Activated CD4-positive, alpha-beta T cell treated with anti-CD3 and anti-CD28 coated beads, Interleukin-2, amount 50 U/mL, for 1 hour (primary cell): ENCODE measurements at places on chromosomes 3 and 15.

GRCh38 chr3:29525254-29525881 is 244.5 kb downstream of the RBMS3 start:
- DNase-seq, result no peak

DNA sequence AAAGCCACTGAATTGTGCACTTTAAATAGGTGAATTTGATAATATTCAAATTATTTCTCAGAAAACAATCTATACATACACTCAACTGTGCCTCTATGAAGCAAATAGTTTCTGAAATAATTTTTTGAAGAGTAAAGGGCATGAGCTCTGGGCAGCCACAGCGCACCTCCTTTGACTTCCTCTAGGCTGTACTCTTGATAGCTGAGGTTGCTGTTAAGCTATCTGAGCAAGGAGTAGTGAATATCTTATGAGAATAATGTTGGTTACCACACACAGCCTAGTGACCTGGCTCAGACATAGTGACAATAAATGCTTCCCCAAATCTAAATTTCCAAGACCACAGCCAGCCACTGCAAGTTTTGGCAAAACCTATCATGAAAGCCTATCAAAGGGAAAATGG is 11.6 kb upstream of the SEC61A1 start:
- no peak for DNase-seq

DNA sequence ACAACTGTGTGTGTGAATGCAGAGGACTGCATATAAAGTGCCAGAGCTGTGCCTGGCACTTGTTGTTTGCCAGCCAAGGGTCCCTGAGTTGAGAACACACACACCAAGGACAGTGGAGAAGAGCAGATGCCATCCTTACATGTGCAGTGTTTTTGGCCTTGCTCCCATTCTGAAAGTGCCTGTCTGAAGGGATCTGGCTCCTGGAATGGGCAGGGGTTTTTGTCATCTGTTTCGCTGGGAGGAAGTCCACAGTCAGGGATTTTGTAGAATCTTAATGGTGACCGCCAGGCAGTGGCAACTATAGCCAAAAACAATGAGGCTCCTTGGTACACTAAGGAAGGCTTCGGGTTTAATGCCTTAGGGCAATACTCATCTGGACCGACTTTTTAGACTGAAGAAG is 63.7 kb downstream of the DUT start:
- DNase-seq, result no peak

- DNase-seq, result peak; percentile 69
These were observed 35.5 kb upstream of the PLCL2 start for GRCh38 chr3:16849229-16849628.

DNA sequence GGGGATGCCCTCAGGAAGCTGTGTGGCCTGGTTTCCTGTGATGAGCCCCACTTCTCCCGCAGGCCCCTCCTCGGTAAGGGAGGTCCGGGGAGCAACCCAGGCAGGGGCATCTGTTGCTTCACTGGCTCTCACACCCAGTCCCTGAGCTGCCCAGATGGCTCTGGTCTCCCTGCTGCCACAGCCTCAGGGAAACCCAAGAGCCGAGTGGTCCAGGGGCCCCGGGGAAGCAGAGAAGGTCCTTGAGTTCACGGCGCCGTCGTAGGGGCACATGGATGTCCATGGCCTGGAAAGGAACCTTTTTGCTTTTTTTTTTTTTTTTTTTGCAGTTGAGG is 13.3 kb upstream of the LRRC15 start:
- DNase-seq, result no peak

GRCh38 chr15:62904041-62904910 is 138.3 kb upstream of the TPM1 start:
- DNase-seq, result no peak

GRCh38 chr3:12977117-12977808 is 96.0 kb downstream of the IQSEC1 start:
- no peak for DNase-seq

GRCh38 chr3:108548304-108548703 is 37.9 kb upstream of the MYH15 start:
- DNase-seq, result no peak

- no peak for DNase-seq
These were observed 2.5 kb upstream of the EFCC1 start for GRCh38 chr3:128998561-128998960.

- no peak for DNase-seq
These were observed 415.0 kb downstream of the NTRK3 start for GRCh38 chr15:87841426-87841998.

GRCh38 chr3:102054543-102055080 is 205.3 kb downstream of the NFKBIZ start:
- DNase-seq, result no peak

DNA sequence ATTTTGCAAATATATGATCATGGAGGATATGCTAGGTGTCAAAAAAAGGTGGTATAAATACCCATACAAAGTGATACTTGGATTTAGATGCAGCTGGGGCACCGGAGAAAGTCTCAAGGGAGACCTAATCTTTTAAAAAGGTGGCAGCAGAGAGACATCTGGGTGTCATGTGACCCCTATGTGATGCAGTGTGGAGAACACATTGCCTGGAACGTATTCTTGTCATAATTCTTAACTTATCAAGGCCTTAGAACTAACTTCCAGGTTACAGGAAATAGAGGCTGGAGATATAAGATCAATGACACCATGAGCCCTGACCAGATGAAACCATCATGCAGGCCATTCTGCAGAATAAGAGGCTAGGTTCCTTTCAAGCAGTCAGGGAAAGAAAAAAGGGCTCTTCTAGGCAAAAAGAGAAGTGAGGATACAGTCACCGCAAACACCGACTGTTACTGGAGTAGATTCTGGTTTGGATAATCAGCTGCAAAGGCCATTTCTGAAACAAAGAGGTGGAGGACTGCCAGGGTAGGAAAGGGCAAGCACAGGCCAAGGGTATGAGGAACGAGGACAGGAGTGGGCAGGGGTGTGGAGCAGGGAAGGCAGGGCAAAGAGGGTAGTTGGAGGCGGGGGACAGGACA is 100.6 kb downstream of the OXNAD1 start:
- no peak for DNase-seq

DNA sequence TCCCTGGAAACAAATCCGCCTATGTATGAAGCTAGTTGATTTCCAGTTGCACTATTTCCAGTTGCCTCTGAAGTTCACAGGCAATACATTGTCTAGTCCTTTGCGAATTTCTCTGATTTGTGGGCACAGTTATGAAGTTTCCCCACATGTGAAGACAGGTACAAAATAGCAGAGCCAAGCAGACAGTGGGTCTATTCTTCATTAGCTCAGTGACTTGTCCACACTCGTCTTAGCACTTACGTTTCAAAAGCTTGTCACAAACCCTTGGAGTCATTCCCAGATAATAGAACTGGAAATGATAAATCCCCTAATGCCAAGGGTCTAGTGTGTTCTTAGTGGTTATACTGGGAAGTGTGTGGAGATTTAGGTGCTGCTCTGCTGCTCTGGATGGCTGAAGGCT is 14.5 kb downstream of the SRPRB start:
- DNase-seq, result no peak

- DNase-seq, result no peak
These were observed 46.0 kb upstream of the CD47 start for GRCh38 chr3:108136561-108137459.

- no peak for DNase-seq
These were observed 102.5 kb downstream of the PDCD6IP start for GRCh38 chr3:33900809-33901505.

DNA sequence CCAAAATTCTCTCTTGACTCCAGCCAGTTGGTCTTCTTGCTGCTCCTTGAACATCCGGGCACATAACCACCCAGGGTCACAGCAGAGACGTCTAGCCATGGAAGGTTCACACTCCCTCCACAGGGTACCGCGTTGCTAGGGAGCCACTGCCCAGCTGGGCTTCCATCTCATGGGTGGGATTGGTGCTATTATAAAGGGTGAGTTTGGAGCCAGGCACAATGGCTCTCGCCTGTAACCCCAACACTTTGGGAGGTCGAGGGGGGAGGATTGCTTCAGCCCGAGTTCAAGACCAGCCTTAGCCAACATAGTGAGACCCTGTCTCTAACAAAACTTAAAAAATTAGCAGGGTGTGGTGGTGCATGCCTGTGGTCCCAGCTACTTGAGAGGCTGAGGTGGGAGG is 17.5 kb upstream of the SKOR1 start:
- no peak for DNase-seq

DNA sequence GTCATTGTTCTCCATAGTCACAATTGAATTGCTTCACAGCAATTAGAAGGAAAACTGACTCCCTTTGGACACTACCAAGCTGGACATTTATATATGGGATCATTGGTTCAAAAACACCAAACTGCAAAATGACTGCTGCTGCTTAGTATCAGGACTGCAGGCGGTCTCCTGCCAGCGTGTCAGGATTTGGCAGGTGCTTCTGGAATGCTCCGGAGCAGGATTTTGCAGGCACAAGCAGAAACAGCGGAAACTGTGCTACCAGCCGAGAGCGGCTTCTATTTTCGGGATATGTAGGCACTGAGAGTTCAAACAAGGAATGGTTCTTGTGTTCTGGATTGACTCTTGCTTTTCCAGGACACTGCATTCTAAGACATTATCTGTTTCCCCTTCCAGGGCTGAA is 95.5 kb downstream of the SSR3 start:
- no peak for DNase-seq

- no peak for DNase-seq
These were observed 41.3 kb downstream of the METTL6 start for GRCh38 chr3:15385901-15386653.

DNA sequence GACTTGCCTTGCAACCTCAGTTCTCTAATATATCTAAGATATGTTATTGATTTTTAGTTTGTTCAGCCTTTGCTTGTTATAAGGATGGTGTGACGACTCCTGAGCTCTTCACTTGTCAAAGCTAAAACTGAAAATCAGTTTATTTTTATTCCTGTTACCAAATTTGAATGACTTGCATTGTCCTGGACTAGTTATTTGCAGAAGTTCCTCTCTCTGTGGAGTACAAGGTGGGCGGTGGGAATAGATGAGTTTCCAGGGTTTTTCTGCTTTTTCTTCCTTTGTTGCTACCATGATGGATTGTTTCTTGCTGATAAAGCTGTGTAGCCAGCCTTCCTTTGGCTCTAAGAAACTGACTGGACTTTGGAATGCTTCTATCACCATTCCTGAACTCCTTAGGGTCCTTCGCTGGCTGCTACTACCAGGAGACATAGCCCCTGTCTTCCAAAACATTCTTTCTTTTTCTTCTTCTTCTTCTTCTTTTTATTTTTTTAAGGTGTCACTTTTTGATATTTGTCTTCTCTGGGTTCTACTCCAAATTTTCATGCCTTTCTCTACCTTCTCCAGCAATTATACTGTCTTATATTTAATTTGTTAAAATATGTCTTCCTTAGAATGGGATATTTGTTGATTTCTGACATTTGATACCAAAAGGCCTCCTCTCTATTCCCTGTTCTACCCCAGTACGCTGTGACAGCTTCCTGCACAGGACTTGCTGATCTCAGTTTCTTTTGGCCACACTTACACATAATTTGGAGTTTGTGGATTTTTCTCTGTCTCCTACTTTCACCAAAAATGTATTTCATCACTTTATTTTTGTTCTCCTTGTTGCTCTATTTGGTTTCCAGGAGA is 145.1 kb upstream of the THRB start:
- DNase-seq, result no peak

DNA sequence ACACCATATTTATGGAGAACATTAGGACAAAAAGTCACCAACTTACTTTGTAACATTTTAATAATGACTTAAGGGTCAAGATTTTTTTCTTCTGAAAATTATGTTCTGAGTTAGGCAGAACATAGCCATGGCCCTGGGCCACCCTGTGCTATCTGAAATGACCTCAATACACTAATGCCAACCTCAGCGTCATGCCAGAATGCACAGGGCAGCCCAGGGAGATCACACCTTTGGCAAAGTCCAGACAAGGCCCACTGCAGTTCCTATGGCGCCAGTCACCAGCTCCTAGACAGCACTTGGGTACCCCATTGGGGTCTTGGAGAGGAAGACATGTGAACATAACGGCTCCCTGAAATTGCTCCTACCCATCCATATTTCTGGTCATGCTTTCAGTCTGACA is 33.1 kb downstream of the HCLS1 start:
- no peak for DNase-seq

GRCh38 chr15:84603630-84604379 is 3.0 kb downstream of the ZSCAN2 start:
- DNase-seq, result no peak

DNA sequence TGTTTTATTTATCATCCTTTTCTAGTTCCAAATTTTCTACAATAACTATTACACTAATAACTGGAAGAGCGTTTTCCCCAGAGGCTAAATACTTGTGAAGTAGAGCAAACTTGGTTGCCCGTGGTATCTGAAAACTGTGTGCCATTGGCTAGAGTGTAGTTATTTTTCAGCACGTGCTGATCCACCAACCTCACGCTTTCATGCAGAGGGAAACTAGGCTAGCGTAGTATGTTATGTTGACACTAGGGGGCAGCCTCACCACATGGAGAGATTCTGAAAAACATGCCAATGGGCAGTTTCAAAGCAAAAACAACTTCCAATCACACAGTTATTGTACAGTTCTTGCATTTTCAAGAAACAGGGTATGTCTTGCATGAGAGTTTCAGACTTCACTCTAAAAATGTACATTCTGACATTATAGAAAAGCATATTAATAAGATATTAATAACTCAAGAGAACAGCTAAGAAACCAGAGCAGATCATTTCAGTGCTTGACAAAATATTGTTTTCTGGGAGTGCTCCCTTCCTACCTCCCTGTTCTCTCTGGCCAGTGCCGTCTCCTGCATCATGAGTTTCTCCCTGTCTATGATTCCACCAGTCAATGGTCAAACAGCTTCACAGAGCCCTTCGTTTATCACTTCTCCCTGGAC is 39.7 kb downstream of the SPATA12 start:
- DNase-seq, result peak; percentile 45

- DNase-seq, result no peak
These were observed 65.1 kb upstream of the CCNL1 start for GRCh38 chr3:157225001-157225400.

- DNase-seq, result no peak
These were observed 103.0 kb downstream of the GBE1 start for GRCh38 chr3:81658322-81658997.

- DNase-seq, result no peak
These were observed 44.3 kb downstream of the CD200R1L start for GRCh38 chr3:112802338-112802737.

DNA sequence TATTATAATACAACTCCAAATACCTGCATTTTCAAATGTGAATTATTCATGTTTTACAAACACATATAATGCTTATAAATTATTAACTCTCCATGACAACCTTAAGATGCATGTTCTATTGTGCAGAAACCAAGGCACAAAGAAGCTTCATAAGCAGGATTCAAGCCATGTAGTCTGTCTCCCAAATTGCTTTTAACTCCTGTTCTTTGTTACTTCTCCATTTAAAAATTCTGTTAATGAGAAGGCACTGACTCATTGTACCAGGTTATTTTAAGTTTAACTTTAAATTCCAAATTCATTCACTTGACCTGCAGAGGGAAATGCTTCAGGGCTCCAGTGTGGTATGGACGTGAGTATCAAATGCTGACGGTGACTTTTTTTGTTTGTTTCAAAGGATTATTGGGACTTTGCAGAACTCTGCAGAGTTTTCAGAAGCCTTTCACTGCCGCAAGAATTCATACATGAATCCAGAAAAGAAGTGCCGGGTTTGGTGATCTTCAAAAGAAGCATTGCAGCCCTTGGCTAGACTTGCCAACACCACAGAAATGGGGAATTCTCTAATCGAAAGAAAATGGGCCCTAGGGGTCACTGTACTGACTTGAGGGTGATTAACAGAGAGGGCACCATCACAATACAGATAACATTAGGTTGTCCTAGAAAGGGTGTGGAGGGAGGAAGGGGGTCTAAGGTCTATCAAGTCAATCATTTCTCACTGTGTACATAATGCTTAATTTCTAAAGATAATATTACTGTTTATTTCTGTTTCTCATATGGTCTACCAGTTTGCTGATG is 100.0 kb downstream of the MME start:
- no peak for DNase-seq

GRCh38 chr3:169118666-169119370 is 544.7 kb downstream of the MECOM start:
- no peak for DNase-seq
